ENCODE measurements at places on chromosomes 5 and 9.
A peak's percentile ranks its signal among the peaks of the same experiment; 100 is the strongest.

- DNase-seq, result no peak
These were observed 46.6 kb upstream of the COL5A1 start for GRCh38 chr9:134595014-134595413.

DNA sequence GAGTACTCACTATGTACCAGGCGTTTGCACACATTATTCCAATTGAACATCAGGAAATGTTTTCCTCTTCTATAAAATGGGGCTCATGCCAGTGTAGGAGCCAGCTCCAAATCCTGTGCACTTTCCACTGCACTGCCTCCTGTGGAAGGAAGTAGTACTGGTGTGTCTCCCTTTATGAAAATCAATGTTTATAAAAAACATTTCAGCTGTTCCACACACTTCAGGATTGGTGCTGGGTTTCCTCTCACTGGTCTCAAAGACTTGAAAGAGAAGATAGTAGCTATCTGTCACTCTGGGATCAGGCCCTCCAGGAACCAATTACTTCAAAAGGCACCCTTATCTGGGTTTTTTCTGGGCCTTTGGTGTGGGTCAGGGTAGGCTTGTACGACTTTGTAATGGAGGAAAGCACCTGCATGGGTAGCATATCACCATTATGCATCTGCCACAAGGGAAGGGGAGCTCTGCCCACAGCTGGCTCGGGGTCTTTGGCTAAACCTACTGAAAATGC, 32.5 kb downstream of the RAB14 start:
- peak; percentile 12 for DNase-seq

- no peak for DNase-seq
These were observed 245.4 kb downstream of the DENND1A start for GRCh38 chr9:123684393-123685149.

- DNase-seq, result no peak
These were observed 6.7 kb upstream of the CAST start for GRCh38 chr5:96655506-96655905.

DNA sequence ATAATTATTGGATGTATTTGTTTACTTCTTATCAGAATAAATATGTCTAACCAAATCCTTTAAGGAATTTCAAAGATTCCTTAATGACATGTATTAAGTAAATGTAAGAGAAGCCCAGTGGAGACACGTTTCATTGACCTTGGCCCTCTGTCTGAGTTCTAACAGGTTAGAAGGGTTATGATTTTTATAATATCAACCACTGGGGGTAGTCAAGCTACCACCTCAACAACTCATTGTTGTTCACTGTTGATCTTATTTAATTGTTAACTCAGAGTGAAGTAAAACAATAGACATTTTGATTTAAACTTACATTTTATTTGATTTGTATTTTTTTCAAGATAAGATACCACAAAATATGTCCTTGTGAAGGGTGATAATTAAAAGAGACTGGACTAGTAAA, 499.2 kb upstream of the COX7C start:
- no peak for DNase-seq

DNA sequence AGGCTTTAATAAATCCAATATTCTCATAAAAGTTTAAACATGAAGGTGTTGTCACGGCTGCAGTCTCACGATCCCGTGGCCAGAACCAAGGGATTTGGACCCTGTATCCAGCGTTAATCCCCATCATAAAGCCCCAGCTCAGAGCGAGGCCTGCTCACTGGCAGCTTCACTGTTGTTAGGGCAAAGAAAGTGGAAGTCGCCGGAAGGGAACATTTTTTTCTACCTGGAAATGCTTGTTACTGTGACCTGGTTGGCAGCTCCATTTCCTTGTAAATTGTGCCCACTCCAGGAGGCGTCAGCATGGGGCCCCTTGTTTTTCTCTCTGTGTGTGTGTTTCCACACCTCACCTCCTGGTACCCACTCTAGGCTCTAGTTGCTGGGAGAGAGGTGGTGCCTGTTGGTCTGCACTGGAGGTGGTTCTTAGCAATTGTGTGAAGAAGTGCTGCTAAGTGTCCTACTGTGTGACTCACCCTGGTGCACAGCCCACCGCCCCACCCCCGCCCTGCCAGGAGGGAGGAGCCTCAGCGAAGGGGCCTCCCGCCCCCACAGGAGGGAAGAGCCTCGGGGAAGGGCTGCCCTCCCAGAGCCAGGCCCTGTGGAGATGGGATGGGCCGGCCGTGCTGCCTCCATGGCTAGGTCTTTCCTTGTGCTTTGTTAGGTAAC, 105.1 kb downstream of the EHMT1 start:
- DNase-seq, result no peak

DNA sequence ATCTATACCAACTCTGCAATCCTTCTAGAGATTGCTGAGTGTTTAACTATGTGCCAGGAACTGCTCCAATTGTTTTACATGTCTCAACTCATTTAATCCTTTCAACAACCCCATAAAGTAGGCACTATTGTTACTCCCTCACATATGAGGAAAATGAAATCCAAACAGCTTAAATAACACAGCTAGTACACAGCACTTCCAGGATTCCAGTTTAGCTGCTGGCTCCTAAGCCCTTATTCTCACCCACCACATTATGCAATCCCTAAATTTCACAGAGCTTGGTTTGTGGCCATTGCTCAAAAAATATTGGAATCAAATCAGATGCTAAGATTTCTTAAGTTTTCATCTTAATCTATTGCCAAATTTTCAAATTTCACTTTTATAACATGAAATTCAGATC, 84.9 kb downstream of the PRELID2 start:
- DNase-seq, result no peak

GRCh38 chr9:101242651-101243050, 142.2 kb downstream of the BAAT start:
- DNase-seq, result no peak

GRCh38 chr9:98874721-98875255, 67.3 kb downstream of the GALNT12 start:
- DNase-seq, result no peak

- no peak for DNase-seq
These were observed 70.4 kb upstream of the SLC1A3 start for GRCh38 chr5:36535859-36536615.

DNA sequence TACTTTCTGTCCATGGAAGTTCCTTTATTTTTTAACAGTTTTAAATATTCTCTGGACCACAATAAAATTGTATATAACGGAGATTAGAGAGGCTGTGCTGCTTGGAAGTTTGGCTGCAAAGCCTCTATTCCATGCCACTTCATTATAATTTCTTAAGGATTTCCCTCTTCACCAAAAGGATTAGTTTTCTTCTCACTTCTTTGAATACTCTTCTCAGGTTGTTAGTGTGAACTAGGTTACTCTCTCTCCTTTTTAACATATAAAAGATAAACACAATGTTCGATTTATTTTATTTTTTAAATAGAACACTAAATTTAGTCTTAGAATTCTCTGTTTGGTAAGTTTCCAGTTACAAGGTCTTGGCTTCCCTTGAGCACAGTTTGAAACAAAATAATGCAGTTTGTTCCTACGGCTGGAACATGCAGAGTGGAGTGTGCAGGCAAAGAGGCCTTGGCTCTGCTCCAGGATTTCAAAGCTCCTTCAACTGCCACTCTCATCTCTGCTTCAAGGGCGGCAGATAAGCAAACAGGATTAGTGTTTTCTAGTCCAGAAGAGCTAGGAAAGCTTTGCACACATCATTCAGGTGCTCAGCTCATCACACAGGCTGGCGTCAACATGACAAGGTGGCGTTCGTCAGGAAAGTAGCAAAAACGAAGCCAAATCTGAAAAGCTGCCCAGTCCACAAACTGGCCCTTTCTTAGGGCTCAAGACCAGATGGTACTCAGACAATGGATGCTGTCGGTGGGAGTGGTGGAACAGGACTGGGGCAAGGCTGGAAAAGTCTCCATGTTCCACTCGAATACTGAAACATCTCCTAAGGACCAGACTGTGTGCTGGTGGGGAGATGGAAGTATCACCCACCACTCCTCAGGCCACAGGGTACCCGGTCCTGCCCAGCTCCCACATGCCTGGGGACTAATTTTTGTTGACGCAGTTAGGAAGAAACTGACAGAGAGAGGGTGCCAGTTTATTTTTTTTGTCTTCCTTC, 286.6 kb downstream of the CRB2 start:
- no peak for DNase-seq

DNA sequence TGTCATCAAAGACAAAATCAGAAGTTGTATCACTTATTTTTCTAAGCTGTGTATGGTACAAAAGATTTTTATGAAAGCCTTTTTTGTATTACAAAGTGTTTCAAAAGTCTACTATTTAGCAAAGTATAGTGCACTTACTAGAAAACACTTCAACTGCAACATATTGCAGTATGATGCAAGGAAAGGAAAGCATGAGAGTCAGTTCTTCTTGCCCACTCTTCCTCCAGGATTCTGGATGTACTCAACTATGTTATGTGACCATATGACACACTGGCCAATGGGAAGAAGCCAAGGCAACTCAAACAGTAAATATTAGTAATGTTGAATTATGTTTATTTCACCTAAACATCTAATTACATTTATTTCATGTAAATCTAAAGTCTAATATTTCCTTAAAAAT, 49.5 kb upstream of the TYRP1 start:
- no peak for DNase-seq

- peak; percentile 89 for DNase-seq
These were observed 22.6 kb downstream of the DBH start for GRCh38 chr9:133658442-133659431.

- DNase-seq, result no peak
These were observed 31.2 kb upstream of the FABP6 start for GRCh38 chr5:160198146-160198545.

DNA sequence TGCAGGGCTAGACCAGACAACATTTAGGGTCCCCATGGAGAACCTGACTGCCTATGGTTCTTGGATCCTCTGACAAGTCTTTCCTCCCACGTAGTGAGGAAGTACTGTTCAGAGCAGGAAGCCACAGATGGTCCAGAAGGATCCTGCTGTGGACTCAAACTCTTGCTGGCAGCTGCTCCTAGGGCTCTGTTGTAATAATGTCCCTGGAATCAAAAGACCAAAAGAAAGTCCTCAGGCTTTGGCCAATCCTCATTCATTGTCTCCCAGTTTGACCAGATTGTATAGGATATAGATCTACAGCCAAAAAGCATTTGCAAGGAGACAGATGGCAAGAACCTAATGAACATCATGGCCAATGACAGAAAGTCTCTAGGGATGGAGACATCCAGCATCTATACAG, 53.9 kb downstream of the SEMA6A start:
- no peak for DNase-seq

- no peak for DNase-seq
These were observed 621 bp downstream of the AK6 start for GRCh38 chr5:69368458-69369339.

DNA sequence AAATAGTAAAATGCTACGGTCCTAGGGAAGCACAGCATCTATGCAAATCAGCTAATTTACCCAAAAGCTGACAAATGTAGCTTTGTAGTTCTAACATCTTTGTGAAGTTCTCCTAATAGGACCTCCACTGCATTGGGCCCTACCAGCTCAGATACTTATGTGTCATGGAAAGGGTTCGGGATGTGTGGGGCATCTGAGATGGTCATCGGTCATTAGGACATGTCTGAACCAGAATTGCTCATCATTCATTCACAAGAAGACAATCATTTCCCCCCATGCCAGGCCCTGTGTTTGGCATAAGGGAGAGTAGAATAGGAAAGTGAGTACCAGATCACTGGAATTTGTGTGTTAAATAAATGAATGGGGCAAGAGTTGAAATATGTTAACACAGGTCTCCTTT, 35.7 kb downstream of the PWWP2A start:
- no peak for DNase-seq

- no peak for DNase-seq
These were observed 2.3 kb upstream of the ZNF782 start for GRCh38 chr9:96856363-96857286.

DNA sequence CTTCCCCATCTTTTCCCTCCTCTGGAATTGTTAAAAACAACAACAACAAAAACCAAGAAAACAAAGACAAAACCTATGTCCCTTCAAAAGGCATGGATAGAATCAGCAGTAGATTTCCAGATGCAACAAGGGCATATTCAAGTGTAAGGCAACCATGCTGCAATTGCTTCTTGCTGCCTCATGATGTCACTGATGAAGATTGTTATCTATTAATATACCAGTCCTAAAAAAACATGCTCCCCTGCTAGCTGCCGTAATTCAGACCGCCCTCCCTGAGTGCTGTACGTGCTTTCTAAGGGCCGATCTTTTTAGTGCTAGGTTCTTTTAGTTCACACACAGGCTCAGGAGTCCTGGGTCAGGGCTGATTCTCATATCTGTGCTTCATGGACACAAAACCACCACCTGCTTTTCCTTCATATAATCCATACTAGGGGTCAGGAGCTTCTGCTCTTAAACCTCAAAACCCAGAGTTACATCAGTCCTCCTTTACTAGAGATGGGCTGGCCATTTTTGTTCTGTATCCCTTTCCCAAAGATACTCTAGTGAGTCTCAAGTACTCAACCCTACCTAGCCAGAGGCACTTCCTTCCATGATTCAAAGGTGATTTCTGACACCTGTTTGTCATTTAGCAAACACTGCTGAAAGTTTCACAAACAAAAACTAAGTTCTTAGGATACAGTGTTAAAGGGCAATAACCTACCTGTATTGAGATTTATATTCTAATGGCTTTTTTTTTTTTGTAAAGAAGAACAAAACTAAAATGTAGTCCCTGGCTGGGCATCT, 82.1 kb downstream of the GIN1 start:
- DNase-seq, result no peak

GRCh38 chr5:851553-851952, 767 bp upstream of the ZDHHC11 start:
- DNase-seq, result no peak

GRCh38 chr5:139188558-139189270, 9.5 kb downstream of the SIL1 start:
- DNase-seq, result no peak

GRCh38 chr9:94818178-94818541, 91.7 kb downstream of the AOPEP start:
- no peak for DNase-seq

- DNase-seq, result no peak
These were observed 1.0 kb downstream of the SIT1 start for GRCh38 chr9:35649431-35650340.

DNA sequence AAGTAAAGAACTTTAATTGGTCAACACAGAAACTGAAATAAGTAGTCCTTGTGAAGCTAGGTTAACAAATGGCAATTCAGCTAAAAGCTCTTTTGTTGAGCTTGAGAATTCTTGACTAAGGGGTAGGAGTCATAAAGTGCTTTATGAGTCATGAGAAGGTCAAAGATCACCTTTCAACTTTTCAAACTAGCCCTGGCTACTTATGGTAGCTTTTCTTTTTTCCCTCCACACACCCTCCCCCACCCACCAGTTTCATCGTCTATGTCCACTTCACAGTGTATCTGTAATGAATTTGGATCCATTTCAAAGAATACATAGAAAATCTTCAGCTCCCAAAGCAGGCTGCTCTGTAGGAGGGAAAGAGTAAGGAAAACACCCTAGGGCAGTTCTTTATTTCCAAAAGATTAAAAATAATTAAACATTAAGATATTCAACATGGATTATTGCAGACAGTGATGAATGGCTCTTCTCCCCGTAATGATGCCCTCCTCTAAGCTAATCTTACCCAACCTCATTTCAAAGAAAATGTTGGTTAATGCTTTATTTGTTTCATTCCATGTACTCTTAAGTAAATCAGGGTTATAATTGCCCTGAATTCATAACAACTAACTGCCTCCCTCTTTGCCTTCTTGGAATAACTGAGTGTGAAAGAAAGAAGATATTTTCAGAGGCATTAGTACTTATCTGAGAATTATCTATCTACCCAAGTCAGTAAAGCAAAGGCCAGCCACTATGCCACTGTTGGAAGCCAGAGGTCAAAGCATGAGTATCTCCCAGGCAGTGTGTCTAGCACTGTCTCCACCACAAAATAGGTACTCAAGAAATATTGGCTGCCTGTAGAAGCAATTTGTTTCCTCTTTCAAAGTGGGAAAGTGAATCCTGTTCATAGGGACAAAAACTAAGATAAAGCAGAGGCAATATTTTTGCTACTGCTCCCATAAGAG, 290.6 kb downstream of the PIK3R1 start:
- DNase-seq, result peak; percentile 23

GRCh38 chr5:97071101-97071500, 71.3 kb downstream of the LIX1 start:
- DNase-seq, result no peak
